ENCODE measurements at places on chromosomes 1 and 21.

DNA sequence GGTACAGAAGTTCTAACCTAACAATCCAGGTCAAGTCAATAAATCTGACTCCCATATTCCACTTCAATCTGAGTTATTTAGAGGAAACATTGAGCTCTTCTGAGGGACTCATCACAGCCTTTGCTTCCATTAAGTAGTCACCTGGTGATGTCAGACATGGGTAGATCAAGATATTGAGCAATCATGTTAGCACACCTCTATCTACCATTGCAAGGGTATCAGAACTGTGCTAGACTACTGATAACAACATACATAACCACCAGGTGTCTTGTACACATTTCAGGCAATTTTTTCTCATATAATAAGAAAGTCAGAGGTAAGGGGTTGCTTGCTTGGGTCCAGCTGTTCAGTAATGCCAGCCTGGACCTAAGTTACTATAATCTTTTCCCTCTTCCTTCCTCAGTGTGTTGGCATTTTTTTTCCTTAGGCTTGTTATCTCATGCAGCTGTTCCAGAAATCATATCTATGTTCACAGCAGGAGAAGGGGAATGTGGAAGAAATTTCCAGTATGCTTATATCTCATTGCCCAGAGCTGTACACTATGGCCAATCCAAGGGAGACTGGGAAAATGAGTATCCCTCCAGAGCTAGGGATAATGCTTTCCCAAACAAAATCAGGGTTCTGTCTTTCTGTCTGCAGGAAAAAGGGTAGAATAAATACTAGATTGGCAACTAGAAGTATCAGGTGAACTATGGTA, 52.3 kb downstream of the GRIK1 start:
- H3K4me1 ChIP-seq: no peaks in the 10 kb centered on the region
- H3K27me3 ChIP-seq: no peaks in the 10 kb centered on the region
- no peak overlapping the region for H3K4me3 ChIP-seq
- no peak for DNase-seq
- H3K27ac ChIP-seq: no peak overlapping the region

- H3K36me3 ChIP-seq: peaks cover 1% of the 10 kb centered on the region
- no peak overlapping the region for H3K27ac ChIP-seq
- no peak for DNase-seq
- H3K4me1 ChIP-seq: peaks cover 12% of the 10 kb centered on the region
- no peaks in the 10 kb centered on the region for H3K27me3 ChIP-seq
Observed at GRCh38 chr21:15029077-15029476, 35.7 kb downstream of the NRIP1 start.

GRCh38 chr1:40076895-40077312, 20.1 kb downstream of the PPT1 start:
- no peaks in the 10 kb centered on the region for H3K27me3 ChIP-seq
- DNase-seq: no peak
- no peak overlapping the region for H3K4me3 ChIP-seq
- peaks cover 27% of the 10 kb centered on the region for H3K36me3 ChIP-seq

GRCh38 chr1:118437664-118438063, 252.6 kb upstream of the SPAG17 start:
- DNase-seq: no peak
- H3K36me3 ChIP-seq: no peaks in the 10 kb centered on the region
- no peak overlapping the region for H3K27ac ChIP-seq
- no peaks in the 10 kb centered on the region for H3K27me3 ChIP-seq
- no peak overlapping the region for H3K4me3 ChIP-seq

GRCh38 chr1:155623357-155623756, 13.3 kb downstream of the MSTO1 start:
- H3K36me3 ChIP-seq: peaks cover 3% of the 10 kb centered on the region
- no peaks in the 10 kb centered on the region for H3K27me3 ChIP-seq
- no peak overlapping the region for H3K4me3 ChIP-seq
- no peak for DNase-seq

GRCh38 chr1:114062477-114063099, 83.3 kb downstream of the OLFML3 start:
- H3K4me1 ChIP-seq: no peaks in the 10 kb centered on the region
- H3K36me3 ChIP-seq: no peaks in the 10 kb centered on the region
- H3K27ac ChIP-seq: no peak overlapping the region
- no peak overlapping the region for H3K4me3 ChIP-seq
- no peaks in the 10 kb centered on the region for H3K27me3 ChIP-seq

DNA sequence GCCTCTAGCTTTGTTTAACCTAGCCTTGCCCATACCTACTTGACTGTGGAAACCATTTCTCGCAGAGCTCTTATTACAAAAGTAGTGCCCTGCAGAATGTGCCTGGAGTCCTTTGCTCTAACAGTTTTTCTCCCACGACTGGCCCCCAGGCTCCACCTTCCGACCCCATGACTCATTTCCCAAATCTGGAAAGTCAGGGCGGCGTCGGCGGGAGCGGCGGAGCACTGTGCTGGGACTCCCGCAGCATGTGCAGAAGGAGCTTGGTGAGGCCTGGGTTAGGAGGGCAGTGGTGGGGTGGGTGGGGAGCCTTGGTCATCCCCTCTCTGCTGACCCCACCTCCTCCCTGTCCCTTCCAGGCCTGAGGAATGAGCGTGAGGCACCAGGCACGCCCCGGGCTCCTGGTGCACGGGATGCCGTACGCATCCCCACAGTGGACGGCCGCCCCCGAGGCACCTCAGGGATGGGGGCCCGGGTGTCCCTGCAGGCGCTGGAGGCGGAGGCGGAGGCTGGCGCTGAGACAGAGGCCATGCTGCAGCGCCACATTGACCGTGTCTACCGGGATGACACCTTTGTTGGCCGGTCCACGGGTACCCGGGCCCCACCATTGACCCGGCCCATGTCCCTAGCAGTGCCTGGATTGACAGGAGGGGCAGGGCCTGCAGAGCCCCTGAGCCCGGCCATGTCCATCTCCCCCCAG, 47.5 kb downstream of the YARS1 start:
- H3K27ac ChIP-seq: peak overlapping the region; percentile 74
- peaks cover 3% of the 10 kb centered on the region for H3K36me3 ChIP-seq
- H3K27me3 ChIP-seq: no peaks in the 10 kb centered on the region
- H3K4me1 ChIP-seq: peaks cover 16% of the 10 kb centered on the region

DNA sequence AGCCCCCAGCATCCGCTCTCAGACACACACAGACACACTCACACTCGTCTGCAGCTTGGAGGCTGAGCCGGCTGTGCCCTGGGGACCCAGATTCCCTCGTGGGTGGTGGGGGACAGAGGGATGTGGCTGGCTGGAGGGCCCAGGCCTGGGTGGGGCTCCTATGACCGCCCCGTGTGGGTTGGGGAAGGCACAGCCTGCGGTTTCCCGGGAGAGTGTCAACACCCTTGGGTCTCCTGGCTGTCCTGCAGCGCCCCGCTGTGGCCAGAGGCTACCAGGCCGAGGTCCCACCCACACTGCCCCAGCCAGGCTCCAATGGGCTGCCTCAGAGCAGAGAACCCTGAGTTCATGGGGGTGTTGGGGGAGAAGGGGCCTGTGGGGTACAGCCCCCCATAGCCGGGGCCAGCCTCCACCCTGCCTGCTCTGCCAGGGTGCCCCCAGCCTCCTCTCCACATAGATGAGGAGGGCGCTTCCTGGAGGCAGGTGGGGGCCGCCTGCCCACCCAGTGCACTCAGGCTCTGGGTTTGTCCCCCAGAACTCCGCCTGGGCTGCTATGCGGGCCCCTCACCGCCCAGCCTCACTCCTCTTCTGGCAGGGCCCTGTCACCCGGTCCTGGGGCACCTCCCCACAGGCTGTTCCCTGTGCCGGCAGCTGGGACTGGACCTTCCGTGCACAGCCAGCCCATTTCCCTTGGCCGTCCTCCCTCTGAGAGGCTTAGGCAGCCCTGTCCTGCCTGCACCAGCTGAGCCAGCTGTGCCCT, at the start of gene TTC34:
TSS of gene TTC34 (minus strand) at position 159 of the 757 bp plus-strand sequence. CDS start 866 bp downstream, outside the sequence.
- peaks cover 36% of the 10 kb centered on the region for H3K27me3 ChIP-seq
- H3K27ac ChIP-seq: no peak within 1 kb of the TSS

GRCh38 chr1:160646711-160647328, at the start of gene SLAMF1:
TSS of gene SLAMF1 (minus strand) at chr1:160647044. CDS start at chr1:160646945, 99 bp downstream.
- H3K27ac ChIP-seq: peak within 1 kb of the TSS; percentile 95
- no peak for DNase-seq
- peak within 1 kb of the TSS; percentile 96 for H3K4me3 ChIP-seq
- peaks cover 75% of the 10 kb centered on the region for H3K4me1 ChIP-seq

- DNase-seq: no peak
- H3K4me3 ChIP-seq: no peak overlapping the region
- no peak overlapping the region for H3K27ac ChIP-seq
- peaks cover 43% of the 10 kb centered on the region for H3K4me1 ChIP-seq
Observed at GRCh38 chr21:33264561-33264960, 1.6 kb upstream of the IL10RB start.

DNA sequence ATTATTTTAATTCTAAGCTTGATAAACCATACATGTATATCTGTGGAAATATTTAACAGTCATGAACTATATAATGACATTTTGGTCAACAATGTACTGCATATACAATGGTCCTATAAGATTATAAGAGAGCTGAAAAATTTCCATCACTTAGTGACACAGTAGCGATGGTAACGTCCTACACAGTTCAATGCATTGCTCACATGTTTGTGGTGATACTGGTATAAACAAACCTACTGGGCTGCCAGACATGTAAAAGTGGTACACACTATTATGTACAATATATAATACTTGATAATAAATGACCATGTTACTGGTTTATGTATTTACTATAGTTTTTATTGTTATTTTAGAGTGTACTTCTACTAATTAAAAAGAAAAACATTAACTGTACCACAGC, 841.9 kb downstream of the LTN1 start:
- no peak overlapping the region for H3K4me3 ChIP-seq
- no peak for DNase-seq
- no peaks in the 10 kb centered on the region for H3K27me3 ChIP-seq
- H3K27ac ChIP-seq: no peak overlapping the region

- H3K27me3 ChIP-seq: no peaks in the 10 kb centered on the region
- H3K36me3 ChIP-seq: peaks cover 5% of the 10 kb centered on the region
- no peak for DNase-seq
- H3K4me1 ChIP-seq: peaks cover 14% of the 10 kb centered on the region
- peak overlapping the region; percentile 75 for H3K27ac ChIP-seq
- no peak overlapping the region for H3K4me3 ChIP-seq
Observed at GRCh38 chr1:27544834-27545233, 54.9 kb upstream of the WASF2 start.

DNA sequence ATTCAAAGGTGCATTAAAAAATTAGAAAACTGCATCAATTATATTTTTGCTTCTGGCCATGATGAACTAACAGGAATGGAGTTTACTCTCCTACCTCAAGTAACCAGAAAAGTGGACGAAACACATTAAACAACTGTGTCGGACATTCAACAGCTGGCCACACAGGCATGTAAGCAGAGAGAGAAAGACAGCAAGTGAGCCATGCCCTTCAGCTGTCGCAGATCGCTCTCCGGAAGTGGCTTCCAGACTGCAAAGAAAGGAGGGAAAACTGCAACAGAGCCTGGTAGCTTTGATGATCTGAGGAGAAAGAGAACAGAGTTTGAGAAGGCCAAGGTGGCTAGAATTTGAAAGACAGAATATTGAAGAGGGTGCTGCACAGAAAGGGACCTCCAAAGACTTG, 557.2 kb downstream of the MATN1 start:
- no peak overlapping the region for H3K4me3 ChIP-seq
- H3K36me3 ChIP-seq: no peaks in the 10 kb centered on the region
- no peak overlapping the region for H3K27ac ChIP-seq
- peaks cover 53% of the 10 kb centered on the region for H3K27me3 ChIP-seq
- DNase-seq: no peak

DNA sequence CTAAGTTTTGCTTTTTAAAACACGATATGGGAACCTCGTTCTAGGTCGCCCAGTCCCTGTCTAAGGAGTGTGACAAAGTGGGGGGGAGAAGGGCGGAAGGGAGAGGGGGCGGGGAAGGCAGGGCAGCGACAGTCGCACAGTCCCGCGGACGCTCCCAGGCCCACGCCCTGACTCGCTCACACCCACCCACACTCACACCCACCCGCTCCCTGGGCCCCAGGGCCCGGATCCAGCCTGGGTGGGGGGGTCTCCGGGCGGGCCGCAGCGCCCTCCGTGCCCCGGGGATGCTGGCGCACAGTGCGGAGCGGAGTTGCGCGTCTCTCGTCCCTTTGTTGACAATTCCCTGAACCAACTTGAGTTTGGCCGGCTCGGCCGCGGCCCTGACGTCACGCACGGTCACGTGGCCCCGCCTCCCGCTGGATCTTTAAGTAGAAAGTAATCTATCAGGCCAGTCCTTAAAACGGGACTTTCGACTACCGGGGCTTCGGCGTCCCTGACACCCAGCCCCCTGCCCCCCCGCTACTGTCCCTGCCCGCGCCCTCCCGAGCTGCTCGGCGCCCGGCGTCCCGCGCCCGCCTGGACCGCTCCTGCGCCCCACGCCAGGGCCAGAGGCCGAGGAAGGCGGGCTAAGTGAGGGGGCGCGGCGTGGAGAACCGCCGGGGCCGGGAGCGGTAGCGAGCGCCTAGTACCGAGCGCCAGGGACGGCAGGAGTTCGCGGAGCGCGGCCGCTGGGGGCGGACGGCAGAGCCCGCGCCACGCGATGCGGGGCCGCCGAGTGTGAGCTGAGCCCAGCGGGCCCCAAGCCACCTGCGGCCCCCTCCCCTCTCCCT, at the start of gene FOXD3:
TSS of gene FOXD3 (plus strand) at position 454 of the 830 bp plus-strand sequence. CDS start 492 bp downstream, outside the sequence.
- H3K27ac ChIP-seq: peak within 1 kb of the TSS; percentile 89
- peak; percentile 16 for DNase-seq
- peaks cover 22% of the 10 kb centered on the region for H3K4me1 ChIP-seq
- H3K4me3 ChIP-seq: peak within 1 kb of the TSS; percentile 79

DNA sequence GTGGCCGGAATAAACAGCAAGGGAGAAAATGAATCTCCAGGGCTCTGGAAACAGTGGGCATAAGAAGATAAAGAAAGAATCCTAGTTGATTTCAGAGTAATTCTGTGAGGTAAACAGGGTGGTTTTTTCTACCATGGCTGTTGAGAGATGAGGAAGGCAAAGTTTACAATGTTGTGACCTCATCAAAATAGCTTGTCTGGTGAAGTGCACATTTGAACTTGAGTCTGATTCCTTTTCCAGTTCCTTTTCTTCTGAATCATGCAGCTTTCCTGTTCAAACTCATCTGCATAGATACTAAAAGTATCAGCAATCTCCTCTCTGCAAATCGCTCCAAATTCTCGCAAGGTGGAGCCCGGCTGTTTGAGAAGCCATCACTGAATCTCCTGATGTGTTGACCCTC, 161.7 kb downstream of the PLPP3 start:
- H3K4me3 ChIP-seq: no peak overlapping the region
- H3K4me1 ChIP-seq: no peaks in the 10 kb centered on the region
- H3K27ac ChIP-seq: no peak overlapping the region
- H3K27me3 ChIP-seq: no peaks in the 10 kb centered on the region

GRCh38 chr1:154329551-154330131, 4.3 kb downstream of the ATP8B2 start:
- peak overlapping the region; percentile 92 for H3K4me3 ChIP-seq
- H3K36me3 ChIP-seq: peaks cover 43% of the 10 kb centered on the region
- peak overlapping the region; percentile 53 for H3K27ac ChIP-seq
- no peaks in the 10 kb centered on the region for H3K27me3 ChIP-seq
- H3K4me1 ChIP-seq: peaks cover 68% of the 10 kb centered on the region
- no peak for DNase-seq

DNA sequence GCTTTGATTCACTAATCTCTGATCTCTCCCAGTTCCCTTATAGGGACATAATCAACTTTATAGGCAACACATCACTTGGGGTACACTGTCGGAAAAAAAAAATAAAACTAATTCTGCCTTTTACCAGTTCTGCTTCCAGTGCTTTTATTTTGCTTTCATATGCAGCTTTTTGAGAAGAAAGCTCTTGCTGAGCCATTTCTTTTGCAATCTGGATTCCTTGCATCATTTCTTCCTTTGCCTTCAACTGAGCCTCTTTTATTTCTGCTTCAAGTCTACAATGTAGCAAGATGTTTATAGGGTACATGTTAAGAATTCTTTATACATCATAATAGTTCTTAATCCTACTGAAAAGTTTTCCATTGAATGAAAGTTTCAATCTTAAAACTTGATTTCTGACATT, 30.6 kb downstream of the KIF14 start:
- no peak for DNase-seq
- H3K27me3 ChIP-seq: no peaks in the 10 kb centered on the region
- no peak overlapping the region for H3K4me3 ChIP-seq
- peaks cover 2% of the 10 kb centered on the region for H3K36me3 ChIP-seq
- no peaks in the 10 kb centered on the region for H3K4me1 ChIP-seq
- H3K27ac ChIP-seq: no peak overlapping the region
